Activated T-helper 1 cell treated with anti-CD3 and anti-CD28 coated beads, Interleukin-2, amount 50 U/mL, for 16 hours (primary cell): ENCODE measurements at places on chromosomes 12 and 14.

GRCh38 chr12:2240390-2240789 is 187.6 kb downstream of the CACNA1C start:
- no peak for DNase-seq

GRCh38 chr14:71341156-71341555 is 433.9 kb downstream of the PCNX1 start:
- no peak for DNase-seq

DNA sequence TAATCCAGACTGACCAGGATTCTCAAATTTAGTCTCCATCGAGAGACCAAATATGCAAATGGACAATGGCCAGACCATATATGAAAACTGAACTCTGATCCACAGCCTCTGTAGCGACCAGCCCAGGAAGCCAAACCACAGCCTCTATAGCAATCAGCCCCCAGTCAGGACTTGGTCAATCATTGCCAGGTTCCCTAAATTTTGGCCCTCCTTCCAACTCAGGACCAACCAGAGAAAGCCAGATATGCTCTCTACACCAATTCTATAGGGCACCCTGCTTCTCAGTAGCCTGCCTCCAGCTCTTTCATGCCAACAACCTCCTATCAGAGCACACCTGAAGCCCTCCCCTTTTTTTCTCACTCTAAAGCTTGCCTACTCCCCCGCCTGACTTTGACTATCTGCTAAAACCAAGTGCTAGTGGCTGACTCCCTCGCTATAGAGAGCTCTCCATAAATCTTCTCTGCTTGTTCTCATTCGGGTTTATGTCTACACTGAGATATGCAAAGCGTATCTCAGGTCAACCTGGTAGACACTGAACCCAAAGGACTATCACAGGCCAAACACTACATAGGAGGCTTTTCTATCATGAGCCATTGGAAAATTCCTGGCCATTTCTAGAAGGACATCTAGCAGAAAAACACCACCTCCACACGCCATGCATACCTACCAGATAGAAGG is 110.5 kb upstream of the FUT8 start:
- no peak for DNase-seq

- DNase-seq, result no peak
Observed at GRCh38 chr12:92552412-92553108, 150.2 kb upstream of the PLEKHG7 start.

DNA sequence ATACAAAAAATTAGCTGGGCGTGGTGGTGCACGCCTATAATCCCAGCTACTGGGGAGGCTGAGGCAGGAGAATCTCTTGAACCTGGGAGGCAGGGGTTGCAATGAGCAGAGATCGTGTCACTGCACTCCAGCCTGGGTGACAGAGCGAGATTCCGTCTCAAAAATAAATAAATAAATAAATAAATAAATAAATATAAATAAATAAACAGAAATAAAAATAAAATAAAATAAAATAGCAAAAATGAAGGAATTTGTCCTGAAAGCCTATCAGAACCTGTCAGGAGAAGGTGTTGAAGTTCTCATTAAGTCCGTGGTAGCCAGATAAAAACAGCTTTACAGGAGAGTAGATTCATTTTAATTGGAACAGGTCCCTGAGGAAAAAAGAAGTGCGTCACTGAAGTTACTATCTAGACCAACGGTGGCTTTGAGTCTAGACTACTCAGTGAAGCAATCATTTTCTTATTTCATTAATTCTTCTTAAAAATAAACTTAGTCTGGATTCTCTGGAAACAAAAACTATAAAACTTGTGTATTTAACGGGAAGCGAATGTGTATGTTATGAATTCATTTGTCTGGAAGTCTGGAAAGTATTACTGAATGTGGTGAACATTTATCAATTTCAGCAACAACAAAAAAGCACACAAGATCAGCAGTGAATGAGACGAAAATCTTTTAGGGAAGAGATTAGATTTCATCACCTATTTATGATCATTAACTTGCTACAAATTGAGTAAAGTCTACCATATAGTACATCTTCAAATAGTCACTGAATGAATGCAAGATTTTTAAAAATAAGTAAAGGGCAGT is 248.5 kb upstream of the PDE3A start:
- DNase-seq, result no peak
